ENCODE measurements at places on chromosomes 3 and 15.

- DNase-seq: no peak
Observed at GRCh38 chr3:172323894-172324610, 124.2 kb downstream of the GHSR start.

DNA sequence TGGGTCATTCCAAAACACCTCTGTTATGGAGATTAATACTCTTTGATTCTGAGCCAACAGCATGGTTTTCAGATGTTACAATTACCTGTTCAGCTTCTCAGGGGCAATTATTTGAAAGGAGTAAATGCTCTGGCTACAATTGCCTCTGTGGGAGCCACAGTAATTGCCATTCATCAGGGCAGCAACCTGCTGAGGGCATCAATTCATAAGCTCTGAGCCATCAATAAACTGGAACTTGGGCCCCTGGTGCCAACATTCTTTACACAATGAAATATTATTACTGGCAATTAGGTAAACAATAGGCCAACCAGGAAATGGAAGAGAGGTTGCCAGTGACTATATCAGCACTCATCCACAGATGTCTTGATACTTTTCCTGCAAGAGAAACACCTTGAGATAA is 660.8 kb downstream of the MECOM start:
- DNase-seq: no peak

DNA sequence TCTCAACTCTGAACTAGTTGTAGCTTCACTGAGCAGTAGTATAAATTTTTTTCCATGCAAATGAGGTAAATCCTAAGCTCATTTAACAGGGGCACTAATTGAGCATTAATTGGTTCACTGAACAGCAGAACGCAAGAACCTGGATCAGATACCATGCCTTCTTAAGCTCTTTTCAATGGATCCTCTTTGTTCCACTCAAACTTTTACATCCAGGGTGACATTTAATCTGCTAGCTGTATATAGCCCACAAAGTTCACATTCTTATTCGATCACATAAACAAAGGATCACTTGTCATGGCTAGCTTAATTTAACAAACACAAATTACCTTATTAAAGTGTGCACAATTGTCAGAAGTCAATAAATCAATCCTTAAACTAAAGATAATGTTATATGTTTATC is 281.6 kb downstream of the CNTN6 start:
- DNase-seq: no peak

DNA sequence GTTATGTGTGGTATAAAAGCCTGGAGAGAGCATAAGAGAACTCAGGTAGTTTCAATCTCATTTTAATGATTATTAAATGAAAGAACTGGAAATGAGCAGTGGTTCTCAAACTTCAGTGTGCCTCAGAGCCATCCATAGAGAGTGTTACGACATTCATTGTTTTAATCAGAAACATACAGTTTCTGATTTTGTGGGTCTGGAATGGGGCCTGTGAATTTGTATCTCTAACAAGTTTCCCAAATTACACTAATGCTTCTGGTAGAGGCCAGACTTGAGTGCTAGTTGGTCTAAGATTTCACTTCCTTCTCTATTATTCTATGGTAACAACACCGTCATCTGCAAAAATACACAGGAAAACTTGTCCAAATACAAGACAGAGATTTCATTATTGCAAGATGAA is 292.0 kb upstream of the NECTIN3 start:
- DNase-seq: no peak

GRCh38 chr3:169493521-169494141 is 169.9 kb downstream of the MECOM start:
- DNase-seq: no peak

GRCh38 chr15:67915461-67916374 is 75.9 kb upstream of the RNU6-1 start:
- DNase-seq: no peak

- DNase-seq: no peak
Observed at GRCh38 chr3:177599326-177599725, 402.0 kb upstream of the TBL1XR1 start.

GRCh38 chr3:45109771-45110508 is 36.2 kb downstream of the CDCP1 start:
- no peak for DNase-seq

DNA sequence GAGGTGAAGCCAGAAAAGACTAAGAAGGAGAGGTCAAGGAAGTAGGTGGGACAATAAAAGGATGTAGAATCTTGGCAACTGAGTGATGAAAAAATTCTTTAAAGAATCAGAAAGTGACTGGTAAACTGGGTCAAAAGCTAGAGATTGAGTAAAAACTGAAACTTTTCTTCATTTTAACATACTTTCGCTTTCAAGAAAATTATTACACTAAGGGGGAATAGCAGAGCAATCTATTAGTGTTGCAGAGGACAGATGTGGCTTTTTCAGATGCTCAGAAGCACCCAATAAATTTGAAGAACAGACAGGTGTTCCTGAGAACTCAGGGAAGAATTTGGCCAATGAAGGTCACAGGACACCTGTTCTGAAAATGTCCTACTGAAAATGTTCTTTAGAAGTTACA is 805.4 kb upstream of the ALCAM start:
- DNase-seq: no peak

- DNase-seq: no peak
Observed at GRCh38 chr3:41317718-41318117, 118.4 kb downstream of the CTNNB1 start.

DNA sequence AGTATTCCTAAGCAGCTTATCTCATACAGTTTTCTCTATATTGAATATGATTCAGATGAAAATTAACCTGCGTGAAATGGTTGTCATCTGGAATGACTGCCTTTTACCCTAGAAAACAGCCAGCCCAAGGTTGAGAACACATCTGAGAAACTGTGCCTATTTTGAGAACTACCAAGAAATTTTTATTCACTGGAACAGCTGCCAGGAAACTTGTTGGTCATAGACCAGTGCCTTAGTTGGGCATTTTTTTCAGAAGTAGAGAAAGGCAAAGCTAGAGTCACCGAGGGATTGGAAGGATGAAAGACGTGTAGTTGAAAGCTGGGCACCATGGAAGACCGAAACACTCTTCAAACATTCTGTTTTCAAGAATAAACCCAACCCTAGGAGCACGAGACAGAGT is 277.1 kb downstream of the LPP start:
- DNase-seq: no peak

DNA sequence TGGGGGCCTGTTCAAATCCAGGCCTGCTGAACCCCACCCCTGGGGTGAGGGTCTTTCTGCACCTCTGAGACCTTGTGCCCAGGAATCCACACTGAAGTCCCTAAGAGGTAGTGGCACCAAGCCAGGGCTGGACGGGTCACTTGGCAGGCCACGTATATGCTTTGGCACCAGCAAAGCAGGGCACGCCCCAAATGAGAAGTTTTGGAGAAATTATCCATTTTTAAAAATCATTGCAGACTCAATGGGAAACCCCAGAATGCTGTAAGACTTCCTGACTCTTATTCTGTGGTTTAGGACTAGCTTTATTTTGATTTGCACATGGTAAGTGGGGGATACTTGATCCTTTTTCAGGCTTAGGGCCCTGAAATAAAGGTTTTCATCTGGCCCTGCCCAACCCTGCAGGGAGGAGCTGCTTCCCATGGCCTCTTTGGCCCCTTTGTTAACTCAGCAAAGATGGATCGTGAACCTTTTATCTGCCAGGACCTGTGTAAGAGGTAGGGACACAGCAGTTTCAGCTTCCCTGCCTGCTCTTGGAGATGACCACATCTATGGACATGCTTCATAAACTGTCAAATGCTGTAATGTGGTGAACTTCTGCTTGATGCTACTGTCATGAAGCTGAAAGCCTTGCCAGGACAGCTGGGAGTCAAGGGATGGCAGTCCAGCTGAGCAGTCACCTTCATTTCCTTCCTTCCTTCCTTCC is 88.0 kb downstream of the HMG20A start:
- no peak for DNase-seq

DNA sequence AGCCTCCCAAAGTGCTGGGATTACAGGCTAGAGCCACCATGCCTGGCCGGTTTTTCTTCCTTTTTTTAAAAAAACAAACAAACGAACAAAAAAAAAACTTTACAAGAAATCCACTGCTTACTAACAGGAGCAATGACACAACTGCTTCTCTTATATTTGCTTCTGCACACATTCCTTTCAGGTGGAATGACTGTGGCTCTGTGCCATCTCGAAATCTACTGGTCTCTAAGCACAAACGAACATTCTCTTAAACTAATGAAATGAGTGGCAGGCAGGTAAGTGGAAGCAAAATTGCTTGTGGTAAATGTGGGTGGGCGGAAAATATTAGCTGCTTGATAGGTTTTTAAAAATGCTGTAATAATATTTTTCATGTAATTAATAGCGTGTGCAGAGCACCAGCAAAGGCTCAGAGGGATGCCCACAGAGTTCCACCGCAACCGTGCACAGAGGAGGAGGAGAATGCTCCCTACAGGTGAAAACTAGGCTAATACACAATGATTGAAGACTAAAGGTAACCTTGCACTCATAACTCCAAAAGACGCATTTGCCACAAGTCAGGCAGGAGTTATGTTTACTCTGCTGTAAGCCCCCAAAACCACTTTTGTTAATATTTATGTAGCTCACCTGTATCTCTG is 77.4 kb downstream of the LSAMP start:
- no peak for DNase-seq

- no peak for DNase-seq
Observed at GRCh38 chr15:62972814-62973213, 69.7 kb upstream of the TPM1 start.

DNA sequence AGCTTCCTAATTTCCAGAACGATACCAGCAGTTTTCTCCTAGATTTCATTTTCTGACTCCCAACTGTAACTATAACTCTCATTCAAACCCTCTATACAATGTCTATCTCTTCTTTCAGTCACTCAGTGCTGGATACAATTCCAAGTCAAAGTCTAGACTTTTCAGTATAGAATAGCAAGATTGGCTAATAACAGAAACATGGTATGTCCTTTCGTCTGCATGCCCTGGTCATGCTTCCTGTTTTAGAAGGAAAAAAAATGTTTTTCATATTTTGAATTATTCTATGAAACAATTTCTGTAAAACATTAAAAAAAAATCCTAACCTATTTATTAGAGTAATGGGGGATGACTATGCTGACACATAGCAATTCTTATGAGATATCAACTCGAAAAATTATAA is 180.0 kb downstream of the KCNAB1 start:
- DNase-seq: no peak

DNA sequence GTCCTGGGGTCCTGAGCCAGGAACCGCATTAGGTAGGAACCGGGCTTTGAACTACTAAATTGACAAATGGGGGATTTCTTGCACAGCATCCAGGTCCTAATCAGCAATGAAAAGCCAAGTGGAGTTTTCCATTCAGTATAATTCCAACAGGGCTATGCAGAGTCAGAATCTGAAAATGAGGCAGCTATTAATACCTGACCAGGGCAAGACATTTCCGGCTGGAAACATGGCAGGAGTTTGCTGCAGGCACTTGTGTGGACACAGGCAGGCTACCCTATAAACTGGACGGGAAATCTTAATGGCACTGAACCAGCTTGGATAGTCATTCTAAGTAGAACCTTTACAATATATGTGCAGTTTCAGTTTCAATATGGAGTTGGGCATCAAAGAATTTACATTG is 553.1 kb downstream of the FGF12 start:
- no peak for DNase-seq

GRCh38 chr3:161549261-161549660 is 52.7 kb downstream of the OTOL1 start:
- no peak for DNase-seq

GRCh38 chr3:127090218-127091160 is 102.4 kb upstream of the PRR23E start:
- DNase-seq: no peak

DNA sequence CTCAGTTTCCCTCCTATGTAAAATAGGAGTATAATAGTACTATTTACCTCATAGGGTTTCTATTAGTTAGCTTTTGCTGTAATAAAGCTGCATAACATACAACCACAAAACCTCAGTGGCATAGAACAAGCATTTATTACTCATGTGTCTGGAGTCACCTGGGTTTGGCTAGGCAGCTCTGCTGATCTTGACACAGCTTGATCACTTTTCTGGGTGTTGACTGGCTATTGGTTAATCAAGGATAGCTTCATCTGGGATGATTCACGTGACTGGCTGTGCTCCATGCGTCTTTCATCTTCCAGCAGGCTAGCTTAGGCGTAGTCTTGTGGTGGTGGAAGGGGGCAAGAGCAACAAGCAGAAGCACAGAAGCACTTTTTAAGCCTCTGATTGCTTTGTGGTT is 112.6 kb downstream of the SQOR start:
- DNase-seq: no peak

GRCh38 chr15:52706091-52706490 is 26.9 kb upstream of the ATOSA start:
- DNase-seq: no peak

DNA sequence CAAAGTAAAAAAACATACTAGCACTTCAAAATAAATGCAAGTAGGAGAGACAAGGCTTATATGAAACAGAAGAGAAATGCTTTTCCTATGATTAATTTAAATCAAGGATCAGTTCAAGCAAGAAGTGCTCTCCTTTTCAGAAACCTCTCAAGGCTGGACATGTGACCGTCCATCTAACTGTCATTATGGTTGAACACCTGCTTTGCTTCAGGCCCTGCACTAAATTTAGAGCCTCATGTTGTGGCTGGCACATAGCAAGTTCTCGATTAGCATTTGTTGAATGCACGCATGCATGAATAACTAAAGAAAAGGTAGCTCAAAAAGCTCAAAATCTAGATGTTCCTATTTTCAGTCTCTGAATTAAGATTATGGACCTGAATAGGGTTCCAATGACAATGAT is 82.0 kb downstream of the SV2B start:
- DNase-seq: no peak

- DNase-seq: no peak
Observed at GRCh38 chr3:174051191-174051590, 653.6 kb downstream of the NLGN1 start.

GRCh38 chr3:13317596-13318320 is 102.4 kb downstream of the NUP210 start:
- DNase-seq: no peak

DNA sequence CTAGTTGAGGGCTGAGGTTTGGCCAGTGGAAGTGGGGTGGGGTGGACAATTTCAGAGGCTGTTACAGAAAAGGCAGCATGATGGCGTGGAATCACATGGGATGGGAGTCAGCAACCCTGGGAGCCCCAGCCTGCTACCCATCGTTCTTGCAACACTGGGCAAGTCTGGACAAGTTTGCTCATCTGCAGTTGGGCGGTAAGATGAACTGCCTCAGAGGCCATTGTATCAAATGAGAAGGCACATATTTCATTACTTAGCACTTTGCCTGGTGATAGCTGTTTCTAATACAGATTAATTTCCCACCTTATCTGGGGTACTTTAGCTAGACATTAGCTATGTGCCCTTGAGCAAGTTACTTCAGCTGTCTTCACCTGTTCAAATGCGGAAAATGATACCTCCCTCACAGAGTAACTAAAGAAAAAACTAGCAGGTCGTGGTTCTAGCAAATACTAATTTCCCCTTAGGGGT is 248.9 kb downstream of the THSD4 start:
- no peak for DNase-seq
